ENCODE measurements at places on chromosomes 3 and 15.

GRCh38 chr3:181718987-181719911 lies 7.5 kb downstream of the SOX2 start:
- DNase-seq, result no peak

DNA sequence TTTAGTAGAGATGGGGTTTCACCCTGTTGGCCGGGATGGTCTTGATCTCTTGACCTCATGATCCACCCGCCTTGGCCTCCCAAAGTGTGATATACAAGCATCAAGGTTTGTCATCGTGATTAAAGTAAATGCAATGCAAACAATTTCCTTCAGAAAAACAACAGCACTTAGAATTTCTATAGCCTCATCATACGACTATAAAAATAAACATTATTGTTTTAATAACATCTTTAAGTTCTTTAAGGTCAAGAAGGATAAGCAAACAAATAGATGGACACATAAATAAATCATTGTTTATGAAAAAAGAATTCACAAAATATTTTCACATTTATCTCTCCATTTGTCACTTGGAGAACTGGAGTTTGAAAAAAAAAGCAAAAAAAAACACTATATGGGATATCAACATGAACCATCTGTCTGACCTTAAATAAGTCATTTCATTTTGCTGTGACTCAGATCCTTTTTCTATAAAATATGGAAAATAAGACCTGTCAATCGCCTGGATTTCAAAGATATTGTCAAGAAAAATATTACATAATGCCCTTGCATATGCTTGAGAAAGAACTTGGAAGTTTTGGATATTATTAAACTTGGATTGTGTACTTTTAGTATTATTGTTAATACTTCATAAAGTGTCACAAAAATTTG lies 642.0 kb upstream of the KCNMB2 start:
- DNase-seq, result no peak

DNA sequence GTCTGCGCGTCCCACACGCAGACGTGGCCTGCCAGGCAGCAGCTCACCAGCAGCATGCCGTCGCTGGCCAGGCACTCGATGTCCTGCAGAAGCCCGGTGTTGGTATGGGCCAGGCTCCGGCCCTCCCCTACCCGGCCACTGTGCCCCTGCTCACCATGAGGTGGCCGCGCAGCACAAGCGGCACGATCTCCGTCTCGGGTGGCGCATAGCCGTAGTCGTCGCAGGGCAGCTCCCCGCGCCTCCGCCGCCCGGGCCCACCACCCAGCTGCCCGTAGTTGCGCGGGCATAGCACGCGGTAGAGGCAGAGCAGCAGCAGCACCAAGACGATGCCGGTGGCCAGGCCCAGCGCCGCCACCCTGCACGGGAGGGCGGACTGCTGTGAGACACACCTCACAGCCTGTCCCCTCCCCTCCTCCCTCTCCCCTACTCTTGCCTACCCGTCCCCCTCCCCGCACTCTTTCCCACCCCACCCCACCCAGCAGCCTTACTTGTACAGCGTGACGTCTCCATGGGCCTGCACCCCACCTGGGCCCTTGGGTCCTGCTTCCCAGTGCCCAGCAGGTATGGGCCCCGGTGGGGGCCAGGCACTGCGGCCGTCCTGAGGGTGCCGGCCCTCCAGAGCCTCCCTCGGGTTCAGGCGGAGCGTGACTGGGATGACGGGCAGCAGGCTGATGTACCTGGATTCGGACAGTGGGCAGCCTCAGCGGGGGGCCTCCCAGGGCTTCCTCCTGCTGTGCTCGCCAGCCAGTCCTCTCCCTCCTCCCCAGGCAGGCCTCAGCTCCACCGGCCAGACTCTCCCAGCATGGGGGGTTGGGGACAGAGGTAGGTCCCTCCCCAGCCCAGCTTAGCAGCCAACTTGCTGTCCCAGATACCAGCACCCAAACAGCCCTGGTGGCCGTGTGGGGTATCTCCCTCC lies 37.6 kb downstream of the PTPN23 start:
- no peak for DNase-seq

DNA sequence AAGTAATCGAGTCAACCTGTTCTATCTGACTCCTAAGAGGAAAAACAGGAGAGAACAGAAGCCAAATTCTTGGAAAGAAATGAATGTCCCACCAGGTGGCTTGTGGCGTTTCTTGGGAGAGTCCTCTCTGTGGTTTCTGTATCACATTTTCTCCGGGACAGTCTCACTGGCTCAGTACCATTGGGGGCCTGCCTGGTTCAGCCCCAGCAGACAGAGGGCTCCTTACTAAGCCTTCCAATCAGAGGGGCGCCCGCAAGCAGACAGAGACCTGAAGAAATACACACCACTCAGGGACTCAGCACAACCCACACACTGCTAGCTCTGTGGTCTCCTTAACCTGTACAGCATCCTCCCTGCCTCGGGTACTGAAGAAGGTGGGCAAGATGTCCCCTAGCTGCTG lies 302.1 kb downstream of the TLE3 start:
- DNase-seq, result no peak

- no peak for DNase-seq
These were observed 268.4 kb upstream of the FRG2C start for GRCh38 chr3:75395580-75396315.

DNA sequence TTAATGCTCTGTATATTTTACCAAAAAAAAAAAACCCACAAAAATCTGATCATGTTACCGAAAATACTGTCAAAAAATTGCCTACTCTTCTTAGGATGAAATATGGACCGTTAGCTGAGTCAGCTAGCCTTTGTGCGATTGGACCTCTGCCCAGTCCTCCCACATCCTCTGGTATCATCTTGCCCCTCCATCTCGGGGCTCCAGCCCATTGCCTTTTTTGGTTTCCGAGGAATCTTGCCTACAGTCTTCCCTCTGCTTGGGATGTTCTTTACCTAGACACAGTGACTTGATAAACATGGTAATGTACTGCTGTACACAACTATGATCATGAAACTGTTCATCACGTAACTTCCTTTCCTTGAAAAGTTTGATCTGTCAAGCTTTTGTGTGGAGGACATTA lies 371.4 kb downstream of the SV2B start:
- no peak for DNase-seq

DNA sequence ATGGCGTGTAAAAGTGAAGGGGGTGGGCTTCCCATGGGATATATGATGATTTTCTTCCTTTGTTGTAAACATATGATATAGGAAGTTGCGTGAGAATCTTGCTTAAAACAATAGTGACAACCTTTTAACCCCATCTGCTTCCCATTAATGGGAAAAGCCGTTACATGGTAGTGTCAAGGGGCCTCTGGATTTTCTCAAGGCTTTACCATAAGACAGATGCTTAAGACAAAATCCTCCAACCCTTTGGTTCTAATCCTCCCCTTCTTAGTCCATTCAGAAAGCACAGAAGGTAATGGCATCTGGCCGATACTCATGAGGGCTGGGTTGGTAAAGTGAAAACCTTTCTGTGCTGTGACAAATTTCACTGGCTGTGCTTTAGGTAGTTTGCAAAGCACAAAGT lies 25.0 kb downstream of the DPH3 start:
- DNase-seq, result no peak

GRCh38 chr3:11391174-11391879 lies 119.1 kb downstream of the ATG7 start:
- no peak for DNase-seq
